ENCODE measurements at places on chromosomes 2 and 18.

GRCh38 chr2:98327776-98328175 is 18.5 kb upstream of the CNGA3 start:
- no peak for DNase-seq

DNA sequence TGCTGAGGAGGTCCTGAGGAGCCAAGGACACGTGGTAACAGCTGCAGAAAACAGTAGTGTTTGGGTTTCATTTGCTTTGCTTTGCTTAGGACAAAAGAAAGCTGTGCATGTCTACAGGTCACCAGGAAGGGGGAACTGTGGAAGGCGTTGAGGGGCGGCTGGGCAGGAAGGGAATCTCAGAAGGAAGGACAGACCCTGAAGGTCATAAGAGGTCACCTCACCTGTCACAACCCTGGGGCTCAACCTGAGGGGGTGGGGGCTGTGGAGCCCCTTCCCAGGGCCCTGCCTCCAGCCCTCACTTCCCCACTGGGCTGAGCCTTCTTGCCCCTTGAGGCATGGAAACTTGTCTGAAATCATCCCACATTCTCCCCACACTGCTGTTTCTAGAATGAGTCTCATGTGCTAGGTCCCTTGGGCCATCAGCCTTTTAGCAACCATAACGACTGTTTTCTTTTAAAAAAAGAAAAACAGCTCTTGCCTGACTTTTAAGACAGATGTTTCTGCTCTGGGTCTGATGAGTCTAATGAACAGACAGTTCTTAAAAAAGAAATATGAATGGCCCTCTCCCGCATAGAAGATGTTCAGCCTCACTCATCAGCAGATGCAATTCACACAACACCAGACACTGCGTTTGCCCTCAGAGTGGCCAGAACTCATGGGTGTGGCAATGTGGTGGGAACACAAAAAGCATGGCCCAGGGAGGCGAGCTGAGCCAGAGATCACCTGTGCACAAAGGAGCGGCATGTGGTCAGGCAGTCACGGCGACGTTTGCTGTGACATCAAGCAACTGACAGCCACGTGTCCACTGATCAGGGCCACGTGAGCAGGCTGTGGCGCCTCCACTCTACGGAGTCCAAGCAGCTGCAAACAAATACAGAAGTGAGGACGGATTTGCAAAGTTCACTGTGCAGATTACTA is 84.0 kb downstream of the SEPTIN10 start:
- DNase-seq: no peak

- no peak for DNase-seq
Measured at GRCh38 chr2:136378712-136379595, 261.0 kb upstream of the CXCR4 start.

GRCh38 chr2:40343902-40344301 is 108.0 kb downstream of the SLC8A1 start:
- no peak for DNase-seq

DNA sequence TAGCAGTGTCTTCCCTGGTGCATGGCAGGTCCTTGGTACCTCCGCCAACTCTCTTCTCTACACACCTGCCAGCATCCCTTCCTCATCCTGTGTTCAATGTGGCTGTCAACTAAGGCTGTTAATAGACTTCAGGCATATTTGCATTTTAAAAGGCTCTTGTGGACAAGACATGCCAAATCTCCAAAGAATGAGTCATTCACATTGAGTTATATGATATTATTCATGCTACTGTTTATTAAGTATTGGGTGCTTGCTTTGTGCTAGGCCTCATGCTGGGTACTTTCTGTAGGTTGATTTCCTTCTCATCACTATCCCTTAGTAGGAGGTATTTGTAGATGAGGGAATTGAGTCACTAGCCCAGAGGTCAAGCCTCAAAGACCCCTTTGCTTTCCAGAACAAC is 5.2 kb downstream of the MYO1B start:
- DNase-seq: no peak

DNA sequence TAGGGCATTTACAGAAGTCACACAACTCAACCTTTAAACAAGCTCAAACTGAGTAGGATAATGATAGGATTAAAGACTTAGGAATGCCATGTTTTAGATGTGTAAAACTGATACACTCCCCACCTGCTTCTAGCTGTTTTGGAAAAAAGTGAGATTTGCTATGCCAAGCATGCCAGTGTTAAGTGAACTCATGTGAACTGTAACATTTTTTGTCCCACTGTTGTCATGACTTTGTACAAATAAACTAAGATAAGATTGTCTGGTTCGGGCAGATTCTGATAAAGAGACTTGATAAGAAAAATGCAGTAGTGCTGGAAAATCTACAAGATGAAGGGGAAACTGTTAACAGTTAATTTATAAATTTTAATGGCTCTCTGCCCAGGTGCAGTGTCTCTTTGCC is 66.5 kb downstream of the GLS start:
- no peak for DNase-seq

GRCh38 chr2:30034052-30034775 is 112.6 kb upstream of the YPEL5 start:
- no peak for DNase-seq

- no peak for DNase-seq
Measured at GRCh38 chr18:70650878-70651277, 362.0 kb downstream of the SOCS6 start.

GRCh38 chr18:5884375-5884774 is 10.9 kb downstream of the TMEM200C start:
- no peak for DNase-seq

DNA sequence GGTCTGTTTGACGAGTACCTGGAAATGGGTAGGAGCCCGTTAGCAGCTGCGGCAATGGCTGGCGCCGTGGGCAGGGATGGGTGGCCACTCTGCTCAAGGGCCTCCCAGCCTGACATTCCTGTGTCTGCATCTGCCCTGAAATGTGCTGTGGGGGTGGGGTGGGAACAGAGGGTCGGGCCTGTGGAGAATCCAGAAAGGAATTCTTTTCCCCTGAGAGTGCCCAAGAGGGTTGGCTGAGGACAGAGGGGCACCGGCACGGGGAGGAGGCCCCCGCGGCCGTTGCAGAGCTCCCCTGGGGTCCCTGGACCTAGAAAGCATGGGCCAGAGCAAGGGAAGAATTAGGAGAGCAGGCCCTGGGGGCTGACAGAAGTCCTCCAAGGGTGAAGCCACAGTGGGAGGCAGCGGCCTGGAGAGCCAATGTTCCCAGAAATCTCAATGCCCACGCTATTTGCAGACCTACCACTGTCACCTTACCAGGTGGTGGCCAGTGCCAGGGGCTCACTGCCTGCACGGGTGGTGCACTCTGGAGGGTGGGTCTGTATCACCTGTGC is 27.8 kb downstream of the ANO7 start:
- no peak for DNase-seq

DNA sequence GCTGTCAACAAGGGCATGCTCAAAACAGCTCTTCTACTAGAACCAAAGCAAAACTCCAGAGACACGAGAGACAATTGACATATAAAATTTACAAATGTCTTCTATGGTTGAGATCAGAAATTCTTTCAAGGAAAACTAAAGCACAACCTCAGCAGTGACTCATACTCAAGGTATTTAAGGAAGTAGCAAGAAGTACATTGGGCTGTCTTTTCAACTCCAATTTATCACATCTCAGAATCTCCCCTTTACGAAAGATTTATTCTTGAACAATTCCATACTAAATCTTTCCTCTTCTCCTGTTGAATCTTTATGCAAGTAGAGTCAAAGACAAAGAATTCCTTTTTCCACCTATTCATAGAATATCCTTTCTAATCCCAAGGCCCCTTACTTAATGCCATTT is 324.0 kb downstream of the IRS1 start:
- DNase-seq: no peak

- no peak for DNase-seq
Measured at GRCh38 chr2:125667630-125668029, 988.3 kb upstream of the GYPC start.
